ENCODE measurements at places on chromosomes 16 and 17. TPM values are rescaled to one million over a fixed set of nuclear protein-coding genes. Genes with fewer than 3 reads are reported as not detected.

Gene CEP131
- total RNA-seq: 30.8 TPM

Gene SP6
- total RNA-seq: 0.36 TPM

Gene ABCC6
- total RNA-seq: 3.0 TPM

Gene CLEC3A
- total RNA-seq: 0.19 TPM

Gene TAOK2
- total RNA-seq: 40.7 TPM

Measured in motor neuron (in vitro differentiated cells).